ENCODE measurements at places on chromosomes 12 and 14. TPM values are rescaled to one million over a fixed set of nuclear protein-coding genes. Genes with fewer than 3 reads are reported as not detected.

The EPYC gene
- total RNA-seq, result not detected

DNA sequence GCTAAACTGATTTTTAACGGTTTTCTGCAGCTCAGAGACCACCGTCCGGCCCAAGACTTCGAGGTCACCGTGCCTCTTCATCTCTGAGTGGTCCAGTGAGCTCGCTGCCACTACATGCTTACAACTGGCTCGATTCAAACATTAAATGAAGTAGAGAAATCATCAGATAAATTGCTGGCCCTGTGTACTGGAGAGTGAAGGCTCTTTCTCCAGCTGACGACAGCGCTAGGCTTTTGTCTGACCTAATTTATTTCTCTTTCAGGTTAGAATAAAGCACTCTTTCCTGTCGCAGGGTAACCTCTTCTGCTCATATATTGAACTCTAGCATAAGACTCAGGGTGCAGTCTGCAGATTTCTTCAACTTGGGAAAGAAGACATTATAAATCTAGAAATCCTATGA is 6.4 kb downstream of the BCL11B start:
- DNase-seq, result no peak

- no peak for DNase-seq
Observed at GRCh38 chr14:94346841-94347240, 23.7 kb upstream of the SERPINA6 start.

- no peak for DNase-seq
Observed at GRCh38 chr14:51954031-51954430, 35.3 kb upstream of the RTRAF start.

GRCh38 chr12:20382117-20382516 is 13.8 kb downstream of the PDE3A start:
- DNase-seq, result no peak

GRCh38 chr14:40218282-40218941 is 786.2 kb upstream of the FBXO33 start:
- DNase-seq, result peak; percentile 15
